ENCODE measurements at places on chromosomes 13 and 19.

GRCh38 chr19:47247308-47247990 lies 8.9 kb upstream of the CCDC9 start:
- DNase-seq: no peak

DNA sequence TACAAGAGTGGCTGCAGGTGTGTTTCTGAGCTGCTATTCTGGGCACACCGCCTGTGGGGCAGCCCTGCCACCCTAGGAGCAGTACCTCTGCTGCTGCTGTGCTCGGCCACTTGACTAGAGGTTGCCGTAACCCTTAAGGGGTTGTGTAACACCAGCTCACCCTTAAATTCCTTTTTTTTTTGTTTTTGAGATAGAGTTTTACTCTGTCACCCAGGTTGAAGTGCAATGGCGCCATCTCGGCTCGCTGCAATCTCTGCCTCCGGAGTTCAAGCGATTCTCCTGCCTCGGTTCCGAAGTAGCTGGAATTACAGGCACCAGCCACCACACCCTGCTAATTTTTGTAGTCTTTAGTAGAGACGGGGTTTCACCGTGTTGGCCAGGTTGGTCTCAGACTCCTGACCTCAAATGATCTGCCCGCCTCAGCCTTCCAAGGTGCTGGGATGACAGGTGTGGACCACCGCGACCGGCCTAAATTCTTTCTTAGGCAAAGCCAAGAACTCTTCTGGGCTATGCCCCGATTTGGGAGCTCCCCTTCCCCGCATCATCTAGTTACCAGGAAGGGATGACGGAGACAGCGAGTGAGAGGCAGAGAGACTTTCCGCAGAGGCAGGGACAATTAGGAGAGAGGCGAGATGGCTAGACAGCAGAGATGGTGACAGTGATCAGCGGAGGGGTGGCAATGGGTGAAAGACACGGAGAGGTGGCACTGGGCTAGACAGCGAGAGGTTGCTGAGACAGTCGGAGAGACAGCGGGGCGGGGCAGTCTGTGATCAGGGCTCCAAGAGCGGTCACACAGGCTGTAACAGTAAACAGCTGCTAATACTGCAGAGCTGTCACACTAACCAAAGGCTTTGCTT lies 4.4 kb upstream of the LILRA5 start:
- DNase-seq: no peak

- no peak for DNase-seq
These were observed 51.7 kb upstream of the SERPINE3 start for GRCh38 chr13:51287758-51288157.

GRCh38 chr13:31227063-31227462 lies 27.3 kb downstream of the B3GLCT start:
- DNase-seq: no peak

- no peak for DNase-seq
These were observed 61.1 kb upstream of the TPM4 start for GRCh38 chr19:16014923-16015804.

DNA sequence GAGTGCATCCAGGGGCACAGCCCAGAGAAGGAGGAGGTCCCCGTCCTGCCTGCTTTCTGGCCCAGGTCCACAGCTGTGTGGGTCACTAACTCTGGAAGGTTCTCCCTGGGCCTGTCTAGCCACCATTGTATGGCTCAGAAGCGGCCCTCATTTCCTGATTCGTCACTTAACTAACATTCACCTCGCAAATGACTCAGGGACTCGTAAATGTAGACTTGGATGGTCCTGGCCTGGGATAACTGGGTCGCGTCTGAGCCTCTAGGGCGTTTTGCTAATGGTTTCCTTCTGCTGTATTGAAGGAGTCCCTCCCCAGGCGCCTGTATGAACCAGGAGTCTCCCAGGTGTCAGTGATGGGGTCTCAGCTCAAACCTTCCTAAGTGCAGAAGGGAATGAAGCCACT lies 162.8 kb downstream of the ZNF536 start:
- no peak for DNase-seq

GRCh38 chr13:44455769-44456168 lies 82.1 kb downstream of the SERP2 start:
- DNase-seq: no peak

DNA sequence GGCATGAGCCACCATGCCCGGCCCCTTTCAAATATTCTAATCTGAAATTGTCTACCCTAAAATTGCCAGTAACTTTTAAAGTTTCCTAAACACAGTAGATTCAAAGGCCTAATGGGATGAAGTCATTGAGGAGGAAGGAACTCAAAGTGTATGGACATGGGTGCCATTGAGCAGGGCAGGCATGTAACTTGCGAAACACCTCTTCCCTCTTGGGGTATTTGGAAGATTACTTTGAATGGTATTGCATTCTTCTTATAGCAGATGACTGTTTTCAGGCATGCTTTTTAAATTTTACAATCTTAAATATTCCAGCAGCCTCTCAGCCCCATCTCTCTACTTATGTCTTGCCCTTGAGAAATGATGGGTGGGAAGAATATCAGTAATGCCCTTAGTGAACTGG lies 21.0 kb downstream of the TM9SF2 start:
- DNase-seq: no peak

DNA sequence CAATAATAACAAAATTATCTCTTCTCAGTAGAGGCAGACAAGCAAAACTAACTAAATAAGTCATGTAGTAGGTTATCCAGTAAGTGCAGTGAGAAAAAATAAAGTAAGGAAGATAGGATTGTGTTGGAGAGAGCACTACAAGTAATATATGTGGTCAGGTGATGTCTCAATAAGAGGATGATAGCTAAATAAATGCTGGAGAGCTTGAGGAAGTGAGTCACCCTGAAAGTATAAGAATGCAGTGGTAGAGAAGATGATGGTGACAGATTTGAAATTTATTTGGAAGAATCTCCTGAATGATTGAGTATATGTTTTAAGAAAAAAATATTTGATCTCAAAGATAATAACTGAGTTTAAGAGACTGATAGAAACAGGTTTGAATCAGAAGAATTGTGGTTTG lies 152.2 kb upstream of the PRR20A start:
- no peak for DNase-seq

GRCh38 chr13:111117289-111117688 lies 2.2 kb downstream of the ARHGEF7 start:
- no peak for DNase-seq

DNA sequence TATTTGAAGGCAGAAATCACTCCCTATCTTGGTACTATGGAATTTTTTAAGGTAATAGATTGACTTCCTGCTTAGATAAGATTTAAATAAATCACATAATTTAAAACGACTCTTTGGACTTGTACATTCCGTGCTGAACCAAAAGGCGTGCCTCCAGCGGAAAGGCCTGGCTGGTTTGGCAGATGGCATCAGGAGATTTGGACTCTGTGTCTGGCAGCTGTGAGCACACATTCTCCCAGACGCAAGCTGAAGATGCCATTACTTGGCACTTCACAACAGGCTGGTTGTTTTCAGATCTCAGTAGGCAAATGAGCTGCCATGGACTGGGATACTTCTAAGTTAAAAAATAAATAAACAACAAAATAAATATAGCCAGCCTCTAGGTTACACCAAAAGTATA lies 104.5 kb upstream of the SLC15A1 start:
- no peak for DNase-seq

DNA sequence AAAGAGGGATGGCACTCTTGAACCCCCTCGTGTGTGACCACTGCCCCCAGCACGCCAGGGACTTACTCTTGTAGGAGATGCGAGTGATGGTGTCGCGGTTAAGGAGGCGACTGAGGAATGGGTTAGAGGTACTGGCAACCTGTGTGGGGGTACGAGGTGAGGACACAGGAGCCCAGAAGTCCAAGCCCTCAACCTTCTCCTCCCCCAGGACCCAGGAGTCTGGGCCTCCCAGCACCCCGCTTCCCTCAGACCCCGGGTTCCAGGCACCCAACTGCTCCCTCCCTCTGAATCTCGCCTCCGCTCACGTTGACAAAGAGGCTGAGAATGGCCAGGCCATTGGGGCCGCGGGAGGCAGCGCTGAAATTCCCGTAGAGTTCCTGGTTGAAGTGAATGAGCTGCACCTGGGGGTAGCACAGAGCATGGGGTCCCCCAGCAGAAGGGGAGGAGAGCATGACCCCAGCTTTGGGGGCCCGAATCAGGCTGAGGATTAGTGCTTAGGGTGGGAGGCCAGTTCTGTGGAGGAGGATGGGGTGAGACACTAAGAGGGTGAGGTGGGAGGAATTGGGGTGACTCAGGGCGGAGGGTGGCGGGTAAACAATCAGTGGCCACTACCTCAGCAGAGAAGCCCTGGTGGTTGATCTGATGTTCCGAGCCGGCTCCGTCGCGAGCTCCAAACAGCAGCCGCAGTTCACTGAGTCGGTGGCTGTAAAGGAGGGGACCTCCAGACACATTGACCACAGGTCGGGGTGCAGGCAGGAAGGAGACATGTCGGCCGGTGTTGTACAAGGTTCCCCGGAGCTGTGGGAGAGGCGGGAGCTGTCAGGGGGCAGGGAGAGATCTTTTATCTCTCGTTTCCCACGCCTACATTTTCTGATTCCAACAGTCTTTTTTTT lies 2.5 kb upstream of the DBP start:
- no peak for DNase-seq

DNA sequence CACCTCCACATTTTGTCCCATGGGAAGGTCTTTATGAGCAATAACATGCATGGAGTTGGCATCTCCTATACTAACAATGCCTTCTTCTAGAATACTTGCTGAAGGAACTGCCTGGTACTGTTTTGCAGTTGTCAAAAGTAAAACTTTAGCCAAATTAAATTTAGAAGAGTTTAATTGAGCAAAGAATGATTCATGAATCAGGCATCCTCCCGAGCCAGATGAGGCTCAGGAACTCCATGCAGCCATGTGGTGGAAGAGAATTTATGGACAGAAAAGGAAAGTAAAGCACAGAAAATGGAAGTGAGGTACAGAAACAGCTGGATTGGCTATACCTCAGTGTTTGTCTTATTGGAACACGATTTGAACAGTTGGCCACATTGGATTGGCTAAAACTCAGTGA lies 1081.9 kb downstream of the SLITRK1 start:
- no peak for DNase-seq

GRCh38 chr13:93066187-93066586 lies 160.4 kb upstream of the GPC6 start:
- DNase-seq: peak; percentile 54

DNA sequence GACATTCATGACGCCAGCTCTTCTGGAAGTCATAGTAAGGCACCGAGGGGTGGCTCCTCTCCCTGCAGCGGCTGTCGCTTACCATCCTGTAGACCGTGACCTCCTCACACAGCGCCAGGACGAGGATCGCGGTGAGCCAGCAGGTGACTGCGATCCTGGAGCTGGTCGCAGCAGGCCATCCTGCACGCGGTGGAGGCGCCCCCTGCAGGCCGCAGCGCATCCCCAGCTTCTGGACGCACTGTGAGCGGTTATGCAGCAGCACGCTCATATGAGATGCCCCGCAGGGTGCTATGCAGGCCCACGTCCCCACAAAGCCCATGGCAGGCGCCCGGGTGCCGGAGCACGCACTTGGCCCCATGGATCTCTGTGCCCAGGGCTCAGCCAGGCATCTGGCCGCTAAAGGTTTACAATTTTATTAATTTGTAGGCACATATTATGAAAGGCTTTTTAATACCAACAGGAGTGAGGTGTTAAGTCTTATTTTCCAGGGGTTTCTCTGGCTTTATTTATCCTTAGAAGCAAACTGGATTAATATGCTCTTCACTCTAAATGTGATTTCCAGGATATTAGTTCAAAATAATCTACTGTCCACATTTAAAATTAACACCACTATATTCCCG lies 35.6 kb upstream of the PSPC1 start:
- DNase-seq: no peak

DNA sequence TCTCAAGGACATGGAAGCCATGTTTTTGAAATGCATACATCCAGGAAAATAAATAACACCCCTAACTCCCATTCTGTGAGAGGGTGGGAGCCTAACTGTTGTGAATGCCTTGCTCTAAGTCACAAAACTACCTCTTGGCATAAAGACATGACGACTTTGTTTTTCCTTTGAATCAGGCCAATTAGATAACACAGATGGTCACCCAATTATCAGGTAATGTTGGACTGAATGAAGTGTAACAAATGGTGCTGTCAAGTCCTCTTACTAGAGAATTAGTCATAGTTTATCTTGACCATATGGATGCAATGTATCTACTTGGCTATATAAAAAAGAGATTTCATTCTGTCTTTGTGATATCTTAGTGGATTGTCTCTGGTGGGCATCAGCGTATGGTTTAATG lies 553.6 kb upstream of the ATXN8OS start:
- DNase-seq: no peak

All from fibroblast of skin of left biceps (primary cell).